Left kidney (tissue), 8 donors: ENCODE measurements at places on chromosomes 13 and 19. TPM values are rescaled to one million over a fixed set of nuclear protein-coding genes. Genes with fewer than 3 reads are reported as not detected.

GRCh38 chr19:18762125-18763023, 28.7 kb downstream of the COMP start:
- peak; percentile 60 for DNase-seq

GRCh38 chr13:99659226-99659625, 158.0 kb downstream of the TM9SF2 start:
- DNase-seq: no peak

DNA sequence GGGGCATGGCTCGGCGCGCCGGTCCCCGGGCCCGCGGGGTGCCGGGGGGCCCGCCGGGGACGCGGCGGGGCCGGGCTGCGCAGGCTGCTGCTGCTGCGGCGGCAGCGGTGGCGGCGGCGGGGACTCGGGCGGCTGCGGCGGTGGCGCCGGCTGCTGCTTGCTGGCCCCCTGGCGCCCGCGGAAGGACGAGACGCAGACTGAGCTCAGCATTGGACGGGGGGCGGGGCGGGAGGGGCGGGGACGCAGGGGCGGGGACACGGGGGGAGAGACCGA, 368 bp downstream of the KCNC3 start:
- no peak for DNase-seq

- DNase-seq: no peak
Measured at GRCh38 chr19:7619671-7620441, 9.5 kb downstream of the XAB2 start.

DNA sequence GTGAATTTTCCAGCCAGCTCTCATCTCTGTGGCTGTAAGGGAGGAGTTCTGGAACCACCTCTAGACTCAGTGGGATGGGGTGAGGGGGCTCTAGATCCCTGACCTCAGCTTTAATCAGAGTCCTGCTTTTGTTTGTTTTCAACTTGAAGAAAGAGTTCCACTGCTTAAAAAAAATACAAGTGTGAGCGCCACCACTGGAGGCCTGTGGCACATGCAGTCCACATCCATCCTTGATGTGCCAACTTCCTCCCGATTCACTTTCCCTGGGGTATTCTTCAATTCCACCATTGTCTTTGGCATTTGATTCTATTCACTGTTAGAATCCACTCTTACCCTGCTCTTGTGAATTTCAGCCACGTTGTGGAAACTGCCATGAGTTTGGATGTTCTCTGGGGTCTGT, 62.4 kb upstream of the GJB6 start:
- DNase-seq: no peak

DNA sequence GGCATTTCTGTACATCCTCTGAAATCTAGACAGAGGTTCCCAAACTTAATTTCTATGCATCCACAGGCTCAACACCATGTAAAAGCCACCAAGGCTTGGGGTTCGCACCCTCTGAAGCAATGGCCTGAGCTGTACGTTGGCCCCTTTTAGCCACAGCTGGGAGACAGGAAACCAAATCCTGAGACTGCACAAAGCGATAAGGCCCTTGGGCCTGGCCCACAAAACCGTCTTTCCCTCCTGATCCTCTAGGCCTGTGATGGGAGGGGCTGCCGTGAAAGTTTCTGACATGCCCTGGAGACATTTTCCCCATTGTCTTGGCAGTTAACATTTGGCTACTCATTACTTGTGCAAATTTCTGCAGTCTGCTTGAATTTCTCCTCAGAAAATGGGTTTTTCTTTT, 766.4 kb downstream of the GPC5 start:
- DNase-seq: no peak

- DNase-seq: no peak
Measured at GRCh38 chr13:20441879-20442278, 83.8 kb downstream of the CRYL1 start.

The CLDN10 gene
- polyA plus RNA-seq: 89.3 TPM

DNA sequence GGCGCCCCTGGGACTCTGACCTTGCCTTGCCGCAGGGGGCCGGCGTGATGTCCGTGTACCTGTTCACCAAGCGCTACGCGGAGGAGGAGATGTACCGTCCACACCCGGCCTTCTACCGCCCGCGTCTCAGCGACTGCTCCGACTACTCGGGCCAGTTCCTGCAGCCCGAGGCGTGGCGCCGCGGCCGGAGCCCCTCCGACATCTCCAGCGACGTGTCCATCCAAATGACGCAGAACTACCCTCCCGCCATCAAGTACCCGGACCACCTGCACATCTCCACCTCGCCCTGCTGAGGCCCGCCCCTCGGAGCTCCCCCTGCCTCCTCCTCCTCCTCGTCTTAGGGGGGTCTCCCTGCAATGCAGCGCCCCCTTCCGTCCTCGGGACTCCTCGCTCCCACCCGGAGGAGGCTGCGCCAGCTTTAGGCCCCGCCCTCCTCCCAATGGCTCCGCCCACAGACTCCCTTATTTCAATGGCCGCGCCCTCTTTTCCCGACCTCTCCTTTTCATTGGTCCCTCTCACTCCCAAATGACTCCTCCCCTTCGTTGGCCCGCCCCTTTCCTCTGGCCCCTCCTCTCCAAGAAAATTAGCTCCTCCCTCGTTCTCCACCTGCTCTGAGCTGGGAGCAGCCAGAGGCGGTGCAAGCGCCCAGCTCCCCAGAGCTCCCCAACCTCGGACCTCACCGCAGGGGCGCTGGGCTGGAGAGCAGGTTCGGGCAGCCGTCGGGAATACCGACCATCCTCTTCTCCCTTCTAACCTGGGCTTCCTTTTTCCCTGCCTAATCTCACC, 20.5 kb upstream of the CACNG8 start:
- DNase-seq: no peak

The AP3D1 gene
- polyA plus RNA-seq: 110 TPM

The FGF21 gene
- not detected for polyA plus RNA-seq

- DNase-seq: no peak
Measured at GRCh38 chr19:3849092-3849491, 19.7 kb downstream of the ZFR2 start.

The CCDC8 gene
- polyA plus RNA-seq: 45.2 TPM

- no peak for DNase-seq
Measured at GRCh38 chr13:79458436-79458835, 22.5 kb upstream of the NDFIP2 start.

The CERS1 gene
- 4.5 TPM for polyA plus RNA-seq

DNA sequence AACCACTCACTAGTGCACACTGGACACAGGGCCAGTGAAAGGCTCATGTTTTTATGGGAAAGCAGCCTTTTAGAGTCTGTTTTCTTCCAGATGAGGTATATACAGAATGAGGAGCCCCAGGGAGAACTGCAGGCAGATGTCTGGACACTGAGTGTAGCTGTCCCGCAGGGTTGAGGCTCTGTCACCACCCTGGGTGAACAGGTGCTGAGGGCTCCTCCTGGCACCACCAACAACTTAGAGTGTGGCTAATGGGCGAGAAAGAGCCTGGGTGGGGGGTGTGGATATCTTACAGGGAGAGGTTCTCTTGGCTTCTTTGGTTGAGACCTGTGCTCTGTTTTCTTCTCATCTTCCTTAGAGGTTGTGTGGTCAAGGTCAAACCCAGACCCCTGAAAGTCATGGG, 202.1 kb upstream of the GPR12 start:
- DNase-seq: no peak

GRCh38 chr19:919199-920050, 2.3 kb downstream of the KISS1R start:
- no peak for DNase-seq

- no peak for DNase-seq
Measured at GRCh38 chr19:38233740-38234251, 9.8 kb upstream of the DPF1 start.

The SPINT2 gene
- 274 TPM for polyA plus RNA-seq

DNA sequence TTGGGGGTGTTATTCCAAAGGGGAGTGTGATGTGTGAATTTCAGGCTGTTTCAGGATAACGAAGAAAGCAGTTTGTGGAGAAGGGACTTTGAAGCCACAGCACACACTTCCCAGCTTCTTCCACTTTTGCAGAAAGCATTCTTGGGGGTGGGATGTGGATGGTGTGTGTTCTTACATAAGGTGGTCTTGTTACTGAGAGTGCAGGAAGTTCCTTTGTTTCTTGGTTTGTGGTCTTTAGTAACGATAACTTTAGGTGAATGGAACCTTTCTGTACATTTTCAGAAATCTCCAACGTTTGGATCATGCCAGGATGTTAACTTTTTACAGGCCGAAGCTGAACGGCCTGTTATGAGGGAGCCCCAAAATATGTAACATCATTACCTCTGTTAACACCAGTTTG, 251.8 kb downstream of the KCNRG start:
- DNase-seq: no peak

The DHX34 gene
- polyA plus RNA-seq: 12.5 TPM

The FBXO27 gene
- polyA plus RNA-seq: 8.4 TPM

The MEX3D gene
- 19.1 TPM for polyA plus RNA-seq

The CYP2A6 gene
- polyA plus RNA-seq: 0.35 TPM

- DNase-seq: no peak
Measured at GRCh38 chr19:23241419-23241818, 8.8 kb downstream of the ZNF724 start.

- peak; percentile 13 for DNase-seq
Measured at GRCh38 chr13:79631051-79631659, 150.2 kb downstream of the NDFIP2 start.

DNA sequence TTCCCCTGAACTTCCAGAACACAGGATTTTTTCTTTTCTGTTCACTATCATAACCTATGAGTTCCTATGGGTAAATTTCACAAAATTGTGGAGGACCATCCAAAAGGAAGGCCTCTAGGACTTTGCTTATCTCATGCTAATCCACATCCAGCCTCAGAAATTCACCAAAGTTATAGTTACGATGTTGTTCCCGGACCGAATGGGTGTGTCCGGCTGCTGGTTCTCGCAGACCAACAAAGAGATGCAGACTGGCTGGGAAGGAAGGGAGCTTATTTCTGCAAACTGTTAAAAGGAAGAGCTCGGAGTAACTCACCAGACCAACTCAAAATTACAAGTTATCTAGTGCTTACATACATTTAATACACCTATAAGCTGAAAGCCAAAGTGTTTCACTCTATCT, 882.9 kb upstream of the SPRY2 start:
- DNase-seq: no peak

- DNase-seq: no peak
Measured at GRCh38 chr13:50390503-50391248, 375.4 kb downstream of the KCNRG start.

DNA sequence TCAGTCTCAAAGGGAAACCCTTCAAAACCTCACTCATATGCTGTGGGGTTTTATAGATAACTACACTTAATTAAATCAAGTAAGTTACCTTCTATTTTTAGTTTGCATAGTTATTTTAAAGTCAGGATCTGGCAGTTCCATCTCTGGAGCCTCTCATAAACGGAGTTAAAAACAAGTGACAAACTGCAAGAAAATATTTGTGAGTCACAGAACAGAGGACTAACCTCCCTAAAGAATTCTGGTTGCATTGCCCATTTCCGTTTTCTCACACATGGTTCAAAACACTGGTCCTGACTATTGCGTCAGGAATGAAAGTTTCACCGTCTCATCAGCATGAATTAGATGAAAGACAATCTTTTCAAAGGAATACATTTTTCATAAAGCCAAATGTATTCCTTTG, 10.6 kb downstream of the RXFP2 start:
- DNase-seq: no peak

GRCh38 chr19:39641773-39642172, 13.9 kb upstream of the LGALS16 start:
- no peak for DNase-seq

The ANKRD24 gene
- polyA plus RNA-seq: 1.4 TPM

DNA sequence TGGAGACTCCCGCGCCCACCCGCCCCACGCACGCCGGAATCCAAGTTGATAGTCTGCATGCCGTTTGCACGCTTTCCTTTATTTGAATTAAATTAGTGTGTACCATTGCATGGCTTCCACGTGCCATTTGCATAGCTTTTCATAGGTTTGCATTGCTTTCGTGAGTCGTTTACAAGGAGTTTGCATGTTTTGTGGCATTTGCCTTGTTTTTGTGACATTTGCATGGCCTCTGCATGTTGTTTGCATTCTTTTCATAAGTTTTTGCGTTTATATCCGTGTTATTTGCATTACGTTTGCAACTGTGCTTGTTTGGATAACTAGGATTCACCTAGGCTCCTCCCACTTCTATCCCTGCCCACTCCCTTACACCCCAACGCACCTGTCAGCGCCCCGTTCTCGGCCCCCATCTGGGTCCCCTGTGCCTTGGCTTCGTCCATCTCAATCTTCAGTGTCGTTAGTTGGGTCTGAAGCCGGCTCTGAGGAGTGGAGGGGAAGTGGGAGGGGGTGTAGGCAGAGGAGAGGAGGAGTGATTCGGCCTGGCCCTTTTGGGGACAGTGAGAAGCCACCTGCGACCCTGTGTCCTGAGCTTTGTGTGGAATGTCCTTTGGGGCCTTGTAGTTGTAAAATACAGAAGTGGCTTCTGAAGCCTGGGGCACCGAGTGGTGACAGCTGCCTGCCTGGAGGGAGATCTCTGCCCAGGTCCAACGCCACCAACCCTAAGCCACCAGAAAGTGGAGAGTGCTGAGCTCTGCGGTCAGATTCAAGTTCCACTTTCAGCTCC, 2.4 kb downstream of the CCDC194 start:
- no peak for DNase-seq

DNA sequence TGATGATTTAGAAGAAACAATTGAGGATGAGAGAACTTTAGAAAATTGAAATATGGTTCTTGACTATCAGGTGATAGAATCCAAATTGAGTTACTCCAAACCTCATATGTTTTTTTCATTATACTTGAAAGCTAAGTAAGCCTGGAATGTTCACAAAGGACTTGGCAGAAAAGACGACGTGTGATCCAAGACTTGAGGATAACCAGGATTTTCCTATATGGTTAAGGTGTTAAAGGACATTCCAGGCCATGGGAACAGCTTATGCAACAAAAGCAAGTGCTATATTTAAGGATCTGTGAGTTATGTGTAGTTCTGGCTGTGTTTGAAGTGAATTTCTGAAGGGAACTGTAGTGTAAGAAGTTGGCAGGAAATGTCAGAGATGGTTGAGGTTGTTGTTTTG, 52.5 kb downstream of the SLITRK1 start:
- DNase-seq: no peak

DNA sequence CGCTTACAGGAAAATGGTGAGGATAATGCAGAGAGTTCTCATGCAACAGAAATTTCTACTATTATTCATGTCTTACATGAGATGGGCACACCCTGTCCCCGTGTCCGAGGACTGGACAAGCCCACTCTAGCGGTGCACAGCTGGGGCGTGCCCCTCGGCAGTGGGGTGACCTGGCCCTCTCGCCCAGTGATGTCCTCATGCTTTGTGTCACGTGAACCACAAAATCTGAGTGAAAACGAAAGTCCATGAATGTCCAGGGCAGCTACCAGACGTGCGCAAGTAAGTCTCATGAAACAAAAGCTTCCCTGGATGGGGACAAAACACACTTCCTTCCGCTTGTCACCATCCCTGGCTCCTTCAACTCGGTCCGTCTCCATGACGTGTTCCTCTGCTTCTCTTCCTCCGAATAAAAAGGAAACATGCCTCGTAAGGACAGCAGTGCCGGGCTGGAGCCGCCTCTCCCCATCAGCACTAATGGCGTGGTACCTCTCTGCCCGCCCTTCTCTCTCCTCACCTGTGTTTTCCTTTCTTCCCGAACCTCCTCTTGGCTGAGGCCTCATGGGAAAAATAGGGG, 45.6 kb downstream of the ANKRD10 start:
- no peak for DNase-seq

DNA sequence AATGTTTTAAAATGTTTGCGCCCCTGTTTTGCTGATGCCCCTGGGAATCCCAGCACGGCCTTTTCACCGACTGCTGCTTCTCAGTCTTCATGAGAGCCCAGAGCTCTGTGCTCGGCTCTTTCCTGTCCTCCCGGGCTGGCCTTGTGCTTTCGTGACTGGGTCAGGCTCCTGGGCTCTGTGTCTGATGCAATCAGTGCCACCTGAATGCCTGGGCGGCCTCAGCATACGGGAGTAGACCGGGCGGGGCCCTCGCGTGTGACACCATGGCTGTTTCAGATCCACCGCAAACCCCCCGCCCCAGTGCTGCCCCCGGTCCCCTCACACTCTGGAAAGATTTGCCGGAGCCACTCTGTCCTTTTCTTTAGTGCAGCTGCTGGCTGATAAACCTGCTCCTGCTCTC, 21.4 kb downstream of the PABPC3 start:
- no peak for DNase-seq

The TEKTIP1 gene
- polyA plus RNA-seq: 5.1 TPM
